ENCODE measurements at places on chromosomes 6 and 20.

DNA sequence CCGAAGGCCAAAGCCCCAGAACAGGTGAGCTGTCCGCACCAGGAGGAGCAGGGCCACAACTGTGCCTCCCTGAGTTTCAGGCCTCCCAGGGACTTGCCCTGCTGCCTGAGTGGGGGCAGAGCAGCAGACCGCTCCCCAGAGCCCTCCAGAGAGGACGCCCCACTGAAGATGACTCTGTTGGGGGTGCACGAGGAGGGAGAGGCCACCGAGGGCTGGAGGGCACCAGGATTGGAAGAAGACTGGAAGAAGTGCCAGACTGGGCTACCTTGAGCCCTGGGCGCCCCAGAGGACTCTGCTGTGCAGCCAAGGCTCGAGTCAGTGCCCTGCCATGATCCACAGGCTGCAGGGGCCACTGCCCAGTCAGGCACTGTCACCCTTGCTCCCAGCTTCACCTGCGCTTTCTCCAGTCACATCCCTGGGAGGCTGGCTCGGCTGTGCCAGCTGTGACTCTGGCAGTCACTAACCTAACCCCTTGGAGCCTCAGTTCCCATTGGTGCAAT lies 11.3 kb downstream of the CST7 start:
- DNase-seq: no peak

DNA sequence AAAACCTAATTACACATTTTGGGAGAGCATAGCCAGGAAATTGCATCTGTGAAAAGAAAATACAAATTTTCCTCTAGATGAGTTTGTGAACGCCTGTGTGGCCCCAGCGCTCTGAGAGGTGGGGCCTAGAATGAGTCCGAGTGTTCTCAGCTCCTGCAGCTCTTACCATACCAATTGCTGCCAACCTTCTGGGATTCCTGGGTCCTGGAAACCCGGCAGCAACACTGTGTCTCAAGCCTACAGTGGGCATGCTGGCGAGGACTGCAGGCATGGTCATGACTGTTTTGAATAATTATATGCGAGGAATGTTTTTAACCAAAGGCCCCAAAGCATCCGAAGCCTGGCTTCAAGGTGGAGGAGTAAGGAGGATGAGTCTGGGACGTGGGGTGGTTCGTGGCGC lies 90.4 kb downstream of the SERAC1 start:
- no peak for DNase-seq

DNA sequence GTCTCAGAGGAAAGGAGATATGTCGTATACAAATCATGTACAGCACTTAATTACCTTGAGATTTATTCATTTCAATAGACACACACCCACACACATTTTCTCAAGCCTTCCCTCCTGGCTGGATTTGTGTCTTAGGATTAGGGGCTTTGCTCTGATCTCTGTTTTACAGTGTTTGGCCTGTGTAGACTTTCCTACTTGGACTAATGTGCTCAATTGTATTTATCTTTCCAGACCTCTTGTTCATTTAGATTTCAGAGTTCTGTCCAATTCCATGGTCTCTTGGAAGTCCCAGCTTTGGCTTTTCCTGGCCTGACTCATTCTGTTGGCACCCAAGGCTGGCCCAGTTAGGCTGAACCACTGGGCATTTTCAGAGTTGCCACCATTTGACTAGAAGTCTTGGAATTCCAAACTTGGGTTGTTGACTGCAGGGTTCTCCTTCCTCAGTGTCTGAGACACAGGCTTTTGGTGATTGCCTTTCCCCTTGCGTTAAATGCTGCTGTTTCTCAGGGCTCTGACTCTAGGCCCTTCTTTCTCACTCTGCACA lies 8.9 kb upstream of the RFPL4B start:
- no peak for DNase-seq

GRCh38 chr6:138001750-138002349 lies 105.4 kb downstream of the PERP start:
- DNase-seq: peak; percentile 60

DNA sequence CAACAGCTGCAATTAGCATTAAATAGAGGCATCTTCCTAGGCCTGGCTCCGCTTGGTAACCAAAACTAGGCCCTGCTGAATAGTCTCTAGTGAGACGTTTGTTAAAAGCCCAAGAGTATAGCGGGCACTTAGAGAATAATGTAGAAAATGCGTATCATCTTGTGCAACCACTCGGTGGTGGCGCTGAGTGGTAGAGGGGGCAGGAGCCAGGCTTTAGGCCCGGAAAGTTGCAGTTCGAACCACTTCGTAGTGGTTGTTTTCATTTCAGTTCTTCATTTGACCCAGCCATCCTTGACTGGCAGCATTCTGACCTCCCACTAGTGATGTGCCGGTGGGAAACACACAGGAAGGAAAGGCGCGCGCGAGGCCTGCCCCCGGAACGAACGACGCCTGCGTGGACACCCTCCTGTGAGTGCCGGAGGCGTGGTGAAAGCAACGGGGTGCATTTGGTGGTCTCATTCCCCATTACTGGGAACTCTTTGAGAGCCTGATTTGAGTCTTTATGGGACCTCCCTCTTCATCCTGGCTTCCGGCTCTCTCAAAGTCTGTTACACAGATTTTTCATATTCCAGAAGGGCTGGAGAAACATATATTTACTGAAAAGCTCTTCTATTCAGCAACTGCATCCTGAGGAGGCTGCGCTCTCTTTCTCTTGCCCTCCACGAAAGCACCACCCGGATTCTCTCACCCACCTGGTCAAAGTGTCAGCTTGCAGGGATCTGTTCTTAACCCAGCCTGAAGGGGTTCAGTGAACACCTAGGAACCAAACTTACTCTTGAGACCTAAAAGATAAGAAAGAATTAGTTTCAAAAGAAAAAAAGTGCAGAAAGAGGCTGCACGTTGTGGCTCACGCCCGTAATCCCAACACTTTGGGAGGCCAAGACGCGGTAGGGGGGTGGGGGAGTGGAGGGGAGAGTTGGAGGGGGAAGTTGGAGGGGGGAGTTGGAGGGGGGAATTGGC lies 18.2 kb downstream of the GPX5 start:
- DNase-seq: peak; percentile 66

- no peak for DNase-seq
Measured at GRCh38 chr20:1813101-1813529, 82.1 kb upstream of the SIRPA start.

- no peak for DNase-seq
Measured at GRCh38 chr6:15509335-15509933, 153.4 kb downstream of the DTNBP1 start.

DNA sequence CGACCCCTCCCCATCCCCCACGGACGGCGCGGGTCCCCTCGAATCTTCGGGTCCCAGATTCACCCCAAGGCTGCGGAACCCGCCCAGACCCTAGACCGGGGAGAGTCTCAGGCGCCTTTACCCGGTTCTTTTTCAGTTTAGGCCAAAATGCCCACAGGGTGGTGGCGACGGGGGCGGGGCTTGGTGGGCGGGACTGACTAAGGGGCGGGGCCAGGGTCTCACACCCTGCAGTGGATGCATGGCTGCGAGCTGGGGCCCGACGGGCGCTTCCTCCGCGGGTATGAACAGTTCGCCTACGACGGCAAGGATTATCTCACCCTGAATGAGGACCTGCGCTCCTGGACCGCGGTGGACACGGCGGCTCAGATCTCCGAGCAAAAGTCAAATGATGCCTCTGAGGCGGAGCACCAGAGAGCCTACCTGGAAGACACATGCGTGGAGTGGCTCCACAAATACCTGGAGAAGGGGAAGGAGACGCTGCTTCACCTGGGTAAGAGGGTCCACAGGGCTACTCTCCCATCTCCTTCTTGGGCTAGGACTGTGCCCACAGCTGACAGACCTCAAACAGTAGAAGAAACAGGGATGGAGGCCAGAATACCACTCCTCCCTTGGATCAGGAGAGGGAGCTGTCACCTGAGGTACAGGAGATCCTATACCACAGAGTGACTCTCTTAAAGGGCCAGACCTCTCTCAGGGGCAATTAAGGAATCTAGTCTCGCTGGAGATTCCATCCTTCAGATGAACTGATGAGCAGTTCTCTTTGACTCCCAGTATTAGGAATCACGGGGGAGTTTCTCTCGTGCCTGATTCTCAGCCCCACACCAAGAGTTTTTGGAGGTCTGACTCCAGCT lies 942 bp downstream of the HLA-E start:
- peak; percentile 78 for DNase-seq

- no peak for DNase-seq
Measured at GRCh38 chr6:121647905-121648304, 212.5 kb downstream of the GJA1 start.

DNA sequence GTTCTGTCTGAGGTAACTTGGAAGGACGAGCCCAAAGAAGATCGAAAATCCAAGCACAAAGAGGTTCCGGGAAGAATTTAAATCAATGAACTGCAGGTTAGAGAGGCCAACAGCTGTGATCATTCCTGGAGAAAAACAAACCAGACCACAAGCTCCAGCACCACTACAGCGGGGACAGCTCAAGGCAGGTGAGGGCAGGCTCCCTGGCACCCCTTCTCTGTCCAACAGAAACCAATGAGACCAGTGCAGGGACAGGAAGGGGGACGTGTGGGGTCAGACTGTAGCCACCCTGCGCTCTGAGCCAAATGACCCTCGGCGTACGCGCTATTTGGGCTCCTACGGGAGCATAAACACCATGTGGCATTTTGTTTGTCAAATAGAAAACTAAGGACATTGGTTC lies 139.3 kb downstream of the SLC23A2 start:
- no peak for DNase-seq

DNA sequence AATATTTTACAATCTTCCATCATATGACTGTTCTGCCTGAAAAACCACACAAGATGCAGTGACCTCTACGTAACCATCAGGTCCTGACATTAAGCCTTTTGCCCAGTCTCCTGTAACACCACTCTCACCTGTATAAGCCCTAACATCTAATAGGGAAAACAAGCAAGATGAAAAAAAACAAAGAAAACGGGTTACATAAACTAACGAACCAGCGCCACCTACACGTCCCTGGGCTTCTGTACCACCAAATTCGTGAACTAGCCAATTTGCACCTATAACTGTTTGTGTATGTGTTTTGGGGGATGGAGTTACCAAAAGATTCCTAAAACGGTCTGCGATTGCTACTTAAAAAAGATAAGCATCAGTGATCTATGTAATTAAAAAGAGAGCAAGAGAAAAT lies 70.2 kb downstream of the BLOC1S5 start:
- no peak for DNase-seq

- no peak for DNase-seq
Measured at GRCh38 chr20:56393653-56394052, 1.2 kb downstream of the CSTF1 start.

DNA sequence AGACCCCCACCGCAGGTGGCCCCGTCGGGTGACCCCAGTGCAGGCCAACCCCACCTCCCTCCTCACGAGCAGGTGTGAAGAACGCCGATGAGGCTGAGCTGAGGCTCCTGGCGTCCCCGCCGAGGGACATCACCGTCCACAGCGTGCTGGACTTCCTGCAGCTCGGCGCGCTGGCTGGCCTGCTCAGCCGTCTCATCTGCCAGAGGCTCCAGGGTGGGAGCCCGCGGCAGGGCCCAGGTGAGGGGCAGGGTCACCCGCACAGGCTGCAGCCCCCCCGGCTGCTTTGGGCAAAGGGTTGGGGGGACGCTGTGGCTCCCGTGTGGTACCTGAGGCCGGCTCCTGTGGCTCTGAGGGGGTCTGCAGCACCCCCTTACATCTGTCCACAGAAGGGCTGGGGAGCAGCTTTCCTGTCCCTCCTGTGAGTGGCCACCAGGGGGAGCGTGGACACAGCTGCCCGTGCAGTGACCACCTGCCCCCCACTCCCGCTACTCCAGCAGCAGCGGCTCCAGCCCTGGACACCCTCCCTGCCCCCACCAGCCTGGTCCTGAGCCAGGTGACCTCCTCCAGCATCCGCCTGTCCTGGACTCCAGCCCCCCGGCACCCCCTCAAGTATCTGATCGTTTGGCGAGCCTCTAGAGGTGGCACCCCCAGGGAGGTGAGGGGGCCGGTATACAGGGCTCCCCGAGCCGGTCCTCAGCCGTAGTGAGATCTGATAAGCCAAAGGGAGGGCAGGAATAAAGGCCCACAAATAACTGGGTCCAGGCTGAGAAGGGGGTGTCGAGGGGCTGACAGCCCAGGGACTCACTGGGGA lies 16.5 kb downstream of the COL20A1 start:
- peak; percentile 74 for DNase-seq

DNA sequence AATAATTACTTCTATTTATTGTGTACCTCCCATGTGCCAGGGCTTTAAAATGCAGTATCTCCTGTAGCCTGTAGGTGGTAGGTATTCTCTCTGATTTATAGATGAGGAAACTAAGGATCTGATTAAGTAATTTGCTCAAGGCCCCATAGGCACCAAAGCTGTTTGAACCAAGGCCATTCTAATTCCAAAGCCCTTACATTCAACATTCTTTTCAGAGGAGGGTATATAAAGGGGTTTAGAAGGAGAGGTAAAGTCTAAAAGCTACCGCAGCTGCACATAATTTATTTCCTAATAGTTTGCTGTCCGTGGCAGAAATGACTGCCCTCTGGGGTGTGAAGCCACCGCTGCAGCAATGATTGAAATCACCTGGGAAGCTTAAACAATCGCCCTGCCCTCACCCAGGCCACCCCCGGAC lies 95.0 kb upstream of the FAM8A1 start:
- no peak for DNase-seq

- DNase-seq: no peak
Measured at GRCh38 chr6:35415065-35415891, 36.9 kb upstream of the FANCE start.

DNA sequence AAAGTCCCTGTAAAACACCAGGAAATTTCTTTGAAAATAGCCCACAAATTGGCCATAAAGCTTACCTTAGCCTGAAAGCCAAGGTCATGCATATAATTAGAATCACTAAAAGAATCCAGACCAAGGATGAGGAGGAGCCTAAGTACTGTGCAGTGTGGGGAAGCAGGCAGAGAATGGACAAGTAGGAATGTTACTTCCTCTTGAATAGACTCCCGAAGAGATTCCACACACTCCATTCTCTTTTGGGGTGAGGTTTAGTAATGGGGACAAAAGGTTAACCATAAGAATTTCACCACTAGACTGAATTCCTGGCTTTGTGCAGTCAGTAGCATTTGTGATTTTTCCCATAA lies 27.5 kb upstream of the MARCKS start:
- DNase-seq: no peak

DNA sequence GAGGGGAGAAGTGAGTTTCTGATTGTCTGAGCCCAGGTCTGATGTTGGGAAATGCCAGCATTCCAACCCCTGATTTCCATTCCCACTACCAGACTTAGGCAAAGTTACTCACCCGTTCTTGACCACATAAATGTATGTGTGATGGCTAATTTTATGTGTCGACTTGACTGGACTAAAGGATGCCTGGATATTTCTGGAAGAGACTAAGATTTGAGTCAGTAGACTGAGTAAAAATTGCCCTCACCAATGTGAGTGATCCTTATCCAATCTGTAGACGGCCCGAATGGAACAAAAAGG lies 95.8 kb upstream of the TAB2 start:
- no peak for DNase-seq

DNA sequence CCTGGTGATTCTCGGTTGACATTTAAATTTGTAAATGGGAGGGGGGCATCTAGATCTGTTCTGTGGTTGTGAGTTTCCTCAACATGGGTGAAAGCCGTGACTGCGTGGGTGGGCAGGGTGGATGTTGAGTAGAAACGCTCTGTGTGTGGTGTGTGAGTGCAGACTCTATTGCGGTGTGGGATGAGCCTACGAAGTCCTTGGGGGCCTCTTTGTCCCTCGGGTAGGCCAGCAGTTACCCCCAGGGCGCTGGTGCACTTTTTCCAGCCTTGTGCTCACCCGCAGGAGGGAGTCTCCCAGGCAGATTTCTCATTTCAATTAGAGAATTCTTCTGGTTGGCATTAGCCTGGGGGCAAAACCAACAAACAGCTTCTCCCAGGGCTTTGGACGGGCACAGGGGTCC lies 10.6 kb downstream of the TOX2 start:
- no peak for DNase-seq

- DNase-seq: no peak
Measured at GRCh38 chr6:143221698-143222097, 161.0 kb downstream of the AIG1 start.

GRCh38 chr6:124882579-124883393 lies 79.5 kb upstream of the RNF217 start:
- no peak for DNase-seq

All from left hindlimb (tissue), 1 donor.